ENCODE measurements at places on chromosomes 13 and 19. TPM values are rescaled to one million over a fixed set of nuclear protein-coding genes. Genes with fewer than 3 reads are reported as not detected.

DNA sequence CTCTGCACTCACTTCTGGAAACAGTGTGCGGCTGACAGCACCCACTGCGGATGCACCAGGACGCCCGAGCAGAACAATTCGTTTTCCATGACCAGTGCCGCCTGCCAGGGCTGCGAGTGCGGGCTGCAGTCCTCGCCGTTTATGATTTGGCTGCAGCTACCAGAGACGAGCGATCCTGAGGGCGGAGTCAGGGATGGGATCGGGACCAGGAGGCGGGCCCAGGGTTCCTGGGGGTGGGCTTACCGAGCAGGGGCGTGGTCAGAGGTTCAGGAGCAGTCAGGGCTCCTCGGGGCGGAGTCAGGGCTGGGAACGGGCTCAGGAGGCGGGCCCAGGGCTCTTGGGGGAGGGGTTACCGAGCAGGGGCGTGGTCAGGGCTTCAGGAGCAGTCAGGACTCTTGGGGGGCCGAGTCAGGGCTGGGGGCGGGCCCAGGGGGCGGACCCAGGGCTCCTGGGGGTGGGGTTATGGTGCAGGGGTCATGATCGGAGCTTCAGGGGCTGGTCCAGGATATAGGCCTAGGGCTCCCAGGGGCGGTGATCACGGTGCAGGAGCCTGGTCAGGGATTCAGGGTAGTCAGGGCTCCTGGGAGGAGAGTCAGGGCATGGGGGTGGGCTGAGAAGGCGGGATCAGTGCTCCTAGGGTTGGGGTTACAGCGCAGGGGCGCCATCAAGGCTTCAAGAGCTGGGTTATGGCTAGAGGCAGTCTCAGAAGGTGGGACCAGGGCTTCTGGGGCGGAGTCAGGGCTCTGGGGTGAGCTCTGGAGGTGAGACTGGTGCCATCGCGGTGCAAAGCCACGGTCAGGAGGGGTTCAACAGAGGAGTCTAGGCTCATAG is 1.7 kb downstream of the KLK4 start:
- peak; percentile 53 for DNase-seq

DNA sequence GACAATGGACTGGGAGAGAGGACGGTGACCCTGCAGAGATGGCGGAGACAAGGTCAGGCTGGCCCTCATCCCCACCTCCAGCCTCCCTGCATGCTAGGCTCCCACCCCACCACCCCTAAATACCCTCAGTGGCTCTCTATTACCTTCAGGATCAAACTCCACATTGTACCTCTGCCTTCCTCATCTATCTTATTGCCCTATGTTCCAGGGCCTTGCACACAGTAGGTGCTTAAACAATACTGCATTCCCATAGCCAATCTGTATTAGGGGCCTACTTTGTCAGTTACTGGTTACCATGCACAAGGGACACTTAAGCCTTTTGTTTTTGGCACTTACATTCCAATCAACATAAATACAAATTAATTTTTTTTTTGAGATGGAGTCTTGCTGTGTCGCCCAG is 6.5 kb downstream of the PALM3 start:
- no peak for DNase-seq

GRCh38 chr19:48967346-48968178 is 2.5 kb downstream of the FTL start:
- DNase-seq, result no peak

DNA sequence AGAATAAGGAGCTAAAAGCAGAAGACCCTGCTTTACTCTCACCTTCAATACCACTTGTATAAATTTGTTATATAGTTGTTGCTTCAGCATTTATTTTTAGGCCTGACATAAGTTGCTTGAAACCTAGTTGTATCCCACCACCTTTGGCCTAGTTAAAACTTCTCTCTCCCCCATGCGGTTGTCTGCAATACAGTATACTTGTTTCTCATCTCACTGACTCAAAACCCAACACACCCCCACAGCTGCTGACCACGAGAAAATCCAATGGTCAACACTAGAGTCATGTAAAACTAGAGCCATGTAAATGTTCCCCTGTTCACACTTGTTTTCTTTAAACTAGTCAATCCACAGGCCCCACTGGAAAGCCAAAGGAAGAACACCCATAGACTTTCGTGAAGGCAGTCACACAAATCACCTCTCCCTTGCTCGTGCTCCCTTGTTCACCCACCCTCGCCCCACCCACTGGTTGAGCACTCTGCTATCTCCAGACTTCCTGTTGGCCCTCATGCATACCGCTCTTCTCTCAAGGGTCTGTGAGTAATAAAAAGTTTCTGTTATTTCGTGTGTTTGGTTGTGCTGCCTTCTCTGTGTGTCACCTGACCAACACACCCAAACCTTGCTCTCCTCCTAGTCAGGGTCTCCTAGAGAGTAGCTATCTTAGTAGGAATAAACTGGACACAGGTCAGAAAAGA is 12.9 kb upstream of the CCDC169 start:
- no peak for DNase-seq

DNA sequence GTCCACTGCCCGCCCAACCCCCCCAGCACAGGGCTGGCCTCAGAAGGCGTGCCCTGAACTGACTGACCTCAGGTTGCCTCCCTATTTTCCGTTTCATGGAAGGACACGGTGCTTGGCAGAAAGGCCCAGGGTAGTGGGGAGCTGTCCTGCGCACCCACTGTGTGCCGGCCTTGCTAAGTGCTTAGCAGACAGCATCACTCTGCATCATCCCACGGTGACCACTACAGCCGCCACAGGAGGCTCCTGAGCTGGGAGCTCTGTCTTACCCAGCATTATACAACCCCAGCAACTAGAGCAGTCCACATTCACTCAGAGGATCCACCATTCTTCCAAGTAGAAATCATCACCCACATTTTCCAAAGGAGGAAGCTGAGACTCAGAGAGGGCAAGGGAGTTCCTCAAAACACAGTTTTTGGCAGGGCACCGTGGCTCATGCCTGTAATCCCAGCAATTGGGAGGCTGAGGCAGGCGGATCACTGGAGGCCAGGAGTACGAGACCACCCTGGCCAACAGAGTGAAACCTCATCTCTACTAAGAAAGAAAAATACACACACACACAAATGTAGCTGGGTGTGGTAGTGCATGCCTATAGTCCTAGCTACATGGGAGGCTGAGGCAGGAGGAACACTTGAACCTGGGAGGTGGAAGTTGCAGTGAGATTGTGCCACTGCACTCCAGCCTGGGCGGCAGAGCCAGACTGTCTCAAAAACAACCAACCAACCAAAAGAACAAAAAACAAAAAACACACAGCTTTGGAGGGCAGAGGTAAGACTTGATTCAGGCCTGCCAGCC is 1.6 kb downstream of the SBK2 start:
- DNase-seq, result peak; percentile 48

Gene CEACAM8
- total RNA-seq, result 0.19 TPM

Gene FGF22
- 0.45 TPM for total RNA-seq

All from aorta (tissue), 5 donors.